NCI-H1105 (cell line): ENCODE measurements at places on chromosomes 4 and X.

- DNase-seq: no peak
Observed at GRCh38 chr4:7703688-7704087, 236.0 kb downstream of the AFAP1 start.

GRCh38 chr4:150579551-150580234, 2.3 kb upstream of the MAB21L2 start:
- DNase-seq: no peak

- DNase-seq: no peak
Observed at GRCh38 chrX:149298111-149298510, 207.0 kb downstream of the IDS start.

GRCh38 chrX:119622356-119623232, 16.4 kb upstream of the NKRF start:
- no peak for DNase-seq

DNA sequence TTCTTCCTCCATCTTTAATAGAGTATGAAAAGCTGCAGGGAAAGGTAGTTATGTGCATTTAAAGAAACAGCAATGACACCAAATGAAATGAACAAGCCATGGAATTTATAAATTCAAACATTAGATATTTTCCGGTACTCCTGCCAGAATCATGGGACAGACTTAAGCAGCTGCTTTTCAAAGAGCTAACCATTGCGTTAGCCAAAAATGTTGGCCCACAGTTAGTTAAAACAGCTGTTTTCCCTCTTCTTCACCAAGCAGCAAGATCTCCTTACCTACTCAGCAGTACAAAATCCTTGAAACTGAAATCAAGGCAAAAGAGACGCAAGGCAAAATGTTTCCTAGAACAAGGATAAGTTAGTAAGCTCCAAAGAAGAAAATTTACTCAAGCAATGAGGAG, 64.0 kb downstream of the MANBA start:
- no peak for DNase-seq

GRCh38 chrX:68837119-68837518, 8.3 kb downstream of the EFNB1 start:
- no peak for DNase-seq

DNA sequence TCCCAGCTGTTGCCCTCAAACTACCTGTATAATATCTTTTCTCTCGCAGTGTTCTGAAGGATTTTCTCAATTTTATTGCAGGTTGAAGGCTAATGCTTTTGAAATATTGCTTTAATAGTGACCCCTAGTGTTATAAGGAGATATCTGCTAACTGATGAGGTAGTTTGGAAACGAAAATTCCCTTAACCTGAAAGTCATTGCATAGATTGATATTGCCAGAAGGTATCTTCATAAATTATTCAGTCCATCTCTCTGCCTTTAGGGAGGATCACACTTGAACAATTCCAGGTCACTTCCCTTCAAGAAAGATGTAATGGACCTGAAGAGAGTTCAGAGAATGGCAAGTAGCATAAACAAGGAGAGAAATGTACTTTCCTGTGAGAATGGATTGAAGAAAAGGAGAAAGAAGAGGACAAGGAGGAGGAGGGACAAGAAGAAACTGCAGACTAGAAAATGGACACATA, 44.1 kb downstream of the TIGD4 start:
- DNase-seq: peak; percentile 4

DNA sequence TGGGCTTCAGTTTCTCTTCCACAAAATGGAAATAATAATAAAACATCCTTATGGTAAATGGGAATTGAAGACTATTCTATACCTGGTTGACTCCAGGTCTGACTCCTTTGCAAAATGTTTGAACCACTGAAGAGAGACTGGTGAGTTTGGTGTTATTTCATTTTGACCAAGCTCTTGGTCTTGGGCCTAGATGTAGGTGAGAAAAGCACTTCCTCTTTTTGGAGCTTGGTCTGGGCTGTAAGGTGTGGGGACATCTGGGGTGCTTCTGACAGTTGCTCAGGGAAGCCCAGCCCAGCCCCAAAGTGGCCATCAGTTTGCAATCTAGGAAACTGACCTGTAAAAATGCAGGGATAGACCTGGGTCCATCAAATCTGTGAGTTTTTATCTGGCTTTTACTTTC, 26.8 kb upstream of the SOD3 start:
- no peak for DNase-seq

DNA sequence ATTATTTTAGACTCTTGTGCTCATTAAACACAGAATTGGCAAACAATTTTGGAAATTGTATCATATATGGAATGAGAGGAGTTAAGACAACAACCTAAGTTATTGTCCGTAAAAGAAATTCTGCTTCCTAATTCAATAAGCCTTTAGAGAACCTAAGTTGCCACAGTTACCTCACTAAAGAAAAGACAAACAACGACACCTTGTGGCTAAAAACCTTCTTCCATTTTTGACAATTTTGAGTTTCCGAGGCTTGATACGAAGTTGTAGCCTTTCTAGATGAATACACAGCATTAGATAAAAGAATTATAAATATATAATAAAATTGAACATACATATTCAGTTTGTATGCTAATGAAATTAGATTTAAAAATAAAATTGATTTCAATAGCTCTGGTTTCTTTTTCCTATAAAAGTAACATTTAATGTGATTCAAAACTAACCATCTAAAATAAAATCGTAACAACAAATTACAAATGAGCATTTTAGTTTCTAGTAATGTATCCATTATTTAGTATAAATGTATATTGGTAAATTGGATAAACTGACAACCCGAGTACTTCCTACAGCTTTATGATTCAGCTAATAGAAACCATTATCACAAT, 275.1 kb downstream of the GPM6A start:
- DNase-seq: peak; percentile 29

GRCh38 chr4:15543537-15544247, 74.0 kb downstream of the CC2D2A start:
- DNase-seq: no peak

GRCh38 chr4:113561092-113561491, 200.4 kb downstream of the CAMK2D start:
- DNase-seq: no peak

DNA sequence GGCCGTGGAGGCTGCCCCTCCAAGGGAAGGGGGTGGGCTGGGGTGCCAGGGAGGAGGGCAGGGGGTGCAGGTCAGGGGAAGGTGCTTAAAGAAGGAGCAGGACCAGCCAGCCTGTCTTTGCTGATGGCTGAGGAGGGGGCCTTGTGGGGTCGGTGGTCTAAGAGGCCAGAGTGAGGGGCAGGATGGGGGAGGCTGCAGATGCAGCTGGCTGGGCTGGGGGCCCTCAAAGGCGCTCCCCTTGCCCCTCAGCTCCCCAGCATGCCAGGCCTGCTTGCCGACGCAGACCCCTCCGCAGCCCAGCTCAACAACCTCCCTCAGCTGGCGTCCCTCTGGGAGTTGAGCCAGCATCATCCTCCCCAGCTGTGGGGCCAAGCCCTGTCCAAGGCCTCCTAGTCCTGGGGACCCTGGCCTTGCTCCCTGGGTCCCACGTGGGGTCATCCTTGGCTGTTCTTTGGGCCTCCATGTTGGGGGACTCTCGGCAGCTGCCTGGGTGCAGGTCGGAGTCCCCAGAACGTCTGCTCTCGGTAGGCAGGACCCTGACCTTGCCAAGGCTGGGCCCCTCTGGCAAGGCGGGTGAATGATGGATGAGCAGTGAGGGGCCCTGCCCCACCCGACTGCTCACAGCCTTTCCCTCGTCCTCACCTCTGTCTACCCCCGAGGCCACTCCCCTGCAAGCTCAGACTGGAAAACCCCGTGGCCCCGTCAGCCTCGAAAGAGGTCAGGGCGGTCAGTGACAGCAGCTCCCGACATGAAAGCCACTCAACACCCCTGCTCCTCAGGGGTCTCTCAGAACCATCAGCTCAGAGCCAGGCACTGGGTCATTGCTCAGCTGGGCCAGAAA, 119.4 kb downstream of the FAM53A start:
- no peak for DNase-seq
